ENCODE measurements at places on chromosomes 11 and 22.
A peak's percentile ranks its signal among the peaks of the same experiment; 100 is the strongest.

DNA sequence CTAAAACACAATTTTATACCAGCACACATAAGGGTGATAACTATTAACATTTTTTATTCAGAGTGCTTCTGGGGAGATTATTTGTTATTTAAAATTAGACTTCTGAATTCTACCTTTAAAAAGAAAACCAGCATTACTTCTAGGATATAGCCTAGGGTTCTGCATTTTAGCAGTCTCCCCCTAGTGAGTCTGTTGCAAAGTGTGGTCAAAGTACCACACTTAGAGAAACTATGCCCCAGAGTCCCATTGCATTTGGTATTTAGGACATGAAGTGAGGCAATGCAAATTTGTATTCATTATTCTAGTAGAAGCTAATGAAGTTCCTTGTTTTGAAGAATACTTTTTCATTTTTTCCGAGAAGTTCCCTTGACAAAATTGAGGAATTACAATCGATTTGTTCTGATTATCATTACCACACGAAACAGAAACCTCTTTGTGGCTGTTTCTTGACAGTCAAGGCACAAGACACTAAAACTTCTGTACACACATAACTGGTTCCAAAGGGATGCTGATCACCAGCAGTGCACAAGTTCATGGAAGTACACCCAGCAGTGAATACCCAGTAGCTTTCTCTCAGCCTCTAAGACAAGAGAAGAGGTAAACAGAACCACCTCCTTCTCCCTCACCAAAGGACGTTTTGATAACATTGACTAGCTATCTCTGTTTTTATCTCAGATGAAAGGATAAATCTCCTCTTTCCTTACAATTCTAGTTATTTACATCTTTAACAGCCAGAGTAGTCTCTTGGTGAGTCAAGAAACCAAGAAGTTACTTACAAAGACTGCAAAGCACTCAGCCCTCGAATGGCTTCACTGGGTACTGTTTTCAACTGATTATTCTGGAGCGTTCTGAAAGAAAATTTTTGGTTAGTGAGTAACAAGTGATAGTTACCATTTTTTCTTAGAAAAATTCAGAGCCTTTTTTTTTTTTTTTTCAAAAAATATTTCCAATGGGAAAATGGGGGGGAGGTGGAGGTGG lies 27.6 kb upstream of the CCDC34 start:
- no peak for DNase-seq

DNA sequence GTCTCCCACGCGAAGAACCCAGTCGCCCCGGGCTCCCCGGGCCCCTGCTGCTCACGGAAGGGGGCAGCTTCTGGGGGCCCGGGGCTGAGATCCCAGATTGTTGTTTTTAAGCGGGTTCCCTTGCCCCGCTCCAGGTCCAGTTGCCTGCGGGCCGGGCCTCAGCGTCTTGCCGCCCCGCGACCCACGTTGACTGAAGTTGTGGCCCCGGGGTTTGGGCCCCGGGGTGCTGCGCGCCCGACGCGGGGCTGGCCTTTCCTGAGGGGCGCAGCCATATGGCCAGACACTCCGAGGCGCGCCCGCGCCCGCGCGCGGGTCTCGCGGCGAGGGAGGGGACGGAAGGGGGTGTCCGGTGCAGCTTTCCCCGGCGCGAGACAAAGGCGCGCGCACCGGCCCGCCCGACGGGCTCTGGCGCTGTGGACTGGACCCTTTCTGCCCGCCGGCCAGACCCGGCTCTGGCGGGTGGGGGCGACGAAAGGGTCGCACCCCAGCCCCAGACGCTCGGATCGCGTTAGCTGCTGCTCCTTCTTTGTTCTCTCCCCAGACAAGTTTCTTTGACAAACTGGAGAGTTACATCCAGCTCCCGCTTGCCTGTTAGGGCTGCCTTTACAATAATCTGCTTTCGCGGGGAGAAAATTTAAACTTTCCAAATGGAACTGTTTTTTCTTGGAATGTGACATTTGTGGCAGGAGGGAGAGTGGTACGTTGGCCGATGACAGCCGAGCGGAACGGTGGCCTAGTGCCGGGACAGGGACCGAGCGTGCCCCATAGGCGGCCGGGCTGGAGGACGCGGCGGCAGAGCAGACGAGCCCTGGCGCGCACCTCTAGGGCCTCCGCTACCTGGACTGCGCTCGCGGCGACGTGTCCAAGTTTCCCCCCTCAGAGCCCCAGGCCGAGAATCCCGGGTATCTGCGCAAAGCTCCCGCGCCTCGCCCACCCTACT lies 716 bp downstream of the AMOTL1 start:
- no peak for DNase-seq

DNA sequence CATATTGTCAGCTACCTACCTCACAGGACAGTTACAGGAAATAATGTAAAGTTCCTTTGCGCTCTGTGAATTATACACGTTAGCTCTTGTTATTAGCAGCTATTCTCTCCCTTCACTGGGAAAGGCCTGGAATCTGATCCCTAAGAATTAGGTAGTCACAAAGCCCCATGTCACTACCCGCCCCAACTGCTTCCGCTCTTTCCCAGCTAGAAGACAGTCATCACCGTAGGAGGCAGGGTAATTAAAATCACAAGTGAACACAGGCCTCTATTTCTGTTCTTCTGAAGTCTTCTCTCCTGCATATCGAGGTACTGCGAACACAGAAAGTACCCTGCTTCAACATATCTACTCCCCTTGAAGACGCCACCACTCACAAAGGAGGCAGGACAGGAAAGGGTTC lies 12.6 kb upstream of the AHNAK start:
- DNase-seq: no peak

DNA sequence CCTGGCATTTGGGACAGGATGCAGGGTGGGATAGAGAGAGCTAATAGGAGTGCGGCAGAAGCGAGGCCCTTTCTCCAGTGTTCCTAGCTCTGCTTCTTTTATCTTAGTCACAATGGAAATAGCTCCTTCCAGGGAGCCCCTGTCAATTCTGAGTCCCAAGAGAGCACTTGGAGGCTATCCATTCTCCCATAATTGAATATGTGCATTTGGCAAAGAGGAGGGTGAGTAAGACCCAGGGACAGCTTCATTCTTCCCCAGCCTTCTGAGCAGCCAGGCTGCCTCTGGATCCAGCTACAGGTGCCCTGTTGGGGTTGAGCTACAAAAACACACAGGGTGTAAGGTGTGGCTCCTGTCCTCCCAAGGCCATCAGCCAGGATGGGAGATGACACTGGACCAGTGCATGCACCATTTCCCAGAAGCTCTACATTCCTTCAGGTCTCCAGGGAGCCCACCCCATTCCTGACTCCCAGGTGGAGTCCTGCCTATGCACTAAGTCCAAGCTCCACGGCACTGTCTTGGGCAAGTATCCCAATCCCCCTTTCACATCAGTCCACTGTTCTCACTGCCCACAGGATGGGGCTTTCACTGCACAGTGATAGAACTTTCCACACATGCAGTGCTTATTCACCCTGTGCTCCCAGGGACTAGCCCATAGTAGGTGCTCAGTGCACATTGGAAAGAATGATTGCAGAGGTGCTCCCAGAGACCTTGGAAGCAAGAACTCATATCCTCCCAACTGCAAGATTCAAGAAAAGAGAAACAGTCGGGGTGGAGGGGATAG lies 6.2 kb downstream of the MS4A10 start:
- no peak for DNase-seq

DNA sequence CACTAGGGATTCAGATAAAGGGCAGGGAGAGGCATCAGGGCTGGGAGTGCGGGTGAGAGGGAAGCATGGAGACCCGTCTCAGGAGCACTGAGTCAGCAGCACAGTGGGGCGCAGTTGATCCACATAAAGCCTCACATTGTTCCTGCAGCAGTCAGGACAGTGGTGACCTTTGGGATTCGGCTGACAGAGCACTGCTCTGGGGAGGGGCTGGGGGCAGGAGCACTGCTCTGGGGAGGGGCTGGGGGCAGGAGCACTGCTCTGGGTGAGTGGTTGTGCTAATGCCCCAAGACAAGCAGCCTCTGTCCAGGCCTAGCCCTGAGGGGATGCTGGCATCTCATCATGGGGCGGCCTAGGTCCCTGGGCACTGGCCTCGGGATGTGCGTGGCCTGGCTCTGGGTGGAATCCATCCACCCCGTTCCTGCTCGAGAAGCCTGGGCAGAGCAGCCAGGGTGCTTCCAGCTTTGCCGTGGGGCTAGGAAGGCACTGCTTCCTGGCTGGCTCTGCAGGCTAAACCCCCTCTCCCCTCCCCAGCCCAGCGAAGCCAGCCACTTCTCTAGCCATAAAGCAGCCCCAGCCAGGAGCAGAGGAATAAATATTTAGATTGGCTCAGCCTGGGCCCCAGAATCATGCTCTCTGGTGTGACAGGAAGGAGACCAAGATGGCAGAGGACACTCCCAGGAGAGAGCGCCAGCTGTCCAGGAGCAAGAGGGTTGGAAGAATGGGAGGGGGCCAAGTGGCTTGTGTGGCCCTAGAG lies 7.3 kb downstream of the OAF start:
- DNase-seq: no peak

DNA sequence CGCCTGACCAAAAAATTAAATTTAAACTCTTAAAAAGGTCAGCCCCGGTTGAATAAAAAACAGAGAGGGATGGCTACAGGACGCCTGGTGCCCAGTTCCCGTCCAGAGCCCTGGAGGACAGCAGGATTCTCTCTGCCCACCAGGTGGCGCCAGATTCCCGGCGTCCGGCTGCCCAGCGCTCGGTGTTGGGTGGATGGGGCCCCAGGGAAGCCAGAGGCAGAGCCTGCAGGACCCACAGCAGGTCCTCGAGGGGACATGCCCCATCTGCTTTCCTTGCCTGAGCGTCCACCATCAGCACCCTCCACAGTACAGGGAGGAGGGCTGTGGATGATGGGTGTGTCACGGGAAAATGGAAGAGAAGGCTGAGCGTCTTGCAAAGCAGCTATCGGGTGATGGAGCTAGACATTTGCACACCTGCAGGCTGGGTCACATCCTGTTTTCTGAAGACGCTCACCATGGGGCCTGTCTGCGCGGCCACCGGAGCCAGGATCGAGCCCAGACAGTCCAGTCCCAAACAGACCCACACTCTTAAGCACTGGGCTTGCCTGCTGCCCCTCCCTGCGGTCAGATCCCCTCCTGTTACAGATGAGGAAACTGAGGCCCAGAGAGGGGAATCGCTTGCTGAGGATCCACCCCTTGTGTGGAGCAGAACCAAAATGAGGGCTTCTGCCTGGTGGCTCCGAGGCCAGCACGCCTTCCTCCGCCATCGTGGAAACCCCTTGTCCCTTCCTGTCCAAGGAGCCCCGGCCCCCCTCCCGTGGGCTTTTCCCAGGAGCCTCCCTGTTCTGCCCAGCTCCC lies 18.5 kb upstream of the CBX7 start:
- peak; percentile 56 for DNase-seq

DNA sequence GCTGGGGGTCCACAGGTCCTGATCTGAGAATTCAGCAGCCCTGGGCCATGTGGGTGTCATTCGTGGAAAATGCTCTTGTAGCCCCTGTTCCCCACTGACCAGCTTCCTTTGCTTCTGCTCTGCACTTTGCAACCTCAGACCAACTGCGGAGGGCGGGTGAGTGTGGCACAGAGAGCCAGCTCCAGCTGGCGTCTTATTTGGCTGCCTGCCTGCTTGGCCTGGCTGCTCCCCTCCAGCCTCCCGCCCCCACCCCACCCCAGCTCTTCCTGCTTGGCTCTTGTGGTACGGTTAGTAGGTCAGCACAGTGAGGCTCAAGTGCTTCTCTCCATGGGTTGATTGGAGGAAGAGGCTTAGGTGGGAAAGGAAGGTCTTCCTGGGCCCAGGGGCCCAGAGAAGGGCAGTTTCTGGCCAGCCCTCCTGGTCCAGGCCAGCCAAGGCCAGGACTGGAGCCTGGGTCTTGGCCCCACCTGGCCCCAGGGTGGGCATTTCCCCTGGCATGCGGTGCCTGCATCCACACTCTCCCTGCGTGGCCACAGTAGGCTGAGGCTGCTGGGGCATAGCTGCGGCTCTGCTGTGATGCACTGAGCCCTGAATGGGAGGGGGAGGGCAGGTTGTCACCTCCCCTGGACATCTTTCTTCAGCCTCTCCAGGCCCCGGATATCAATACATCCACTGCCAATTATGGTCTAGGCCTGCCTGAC lies 26.5 kb downstream of the MYO7A start:
- no peak for DNase-seq

GRCh38 chr22:39301108-39301507 lies 18.3 kb downstream of the RPL3 start:
- DNase-seq: no peak

GRCh38 chr11:112564228-112564955 lies 303.7 kb upstream of the PLET1 start:
- no peak for DNase-seq

GRCh38 chr11:95904009-95904650 lies 19.8 kb downstream of the MTMR2 start:
- DNase-seq: no peak

DNA sequence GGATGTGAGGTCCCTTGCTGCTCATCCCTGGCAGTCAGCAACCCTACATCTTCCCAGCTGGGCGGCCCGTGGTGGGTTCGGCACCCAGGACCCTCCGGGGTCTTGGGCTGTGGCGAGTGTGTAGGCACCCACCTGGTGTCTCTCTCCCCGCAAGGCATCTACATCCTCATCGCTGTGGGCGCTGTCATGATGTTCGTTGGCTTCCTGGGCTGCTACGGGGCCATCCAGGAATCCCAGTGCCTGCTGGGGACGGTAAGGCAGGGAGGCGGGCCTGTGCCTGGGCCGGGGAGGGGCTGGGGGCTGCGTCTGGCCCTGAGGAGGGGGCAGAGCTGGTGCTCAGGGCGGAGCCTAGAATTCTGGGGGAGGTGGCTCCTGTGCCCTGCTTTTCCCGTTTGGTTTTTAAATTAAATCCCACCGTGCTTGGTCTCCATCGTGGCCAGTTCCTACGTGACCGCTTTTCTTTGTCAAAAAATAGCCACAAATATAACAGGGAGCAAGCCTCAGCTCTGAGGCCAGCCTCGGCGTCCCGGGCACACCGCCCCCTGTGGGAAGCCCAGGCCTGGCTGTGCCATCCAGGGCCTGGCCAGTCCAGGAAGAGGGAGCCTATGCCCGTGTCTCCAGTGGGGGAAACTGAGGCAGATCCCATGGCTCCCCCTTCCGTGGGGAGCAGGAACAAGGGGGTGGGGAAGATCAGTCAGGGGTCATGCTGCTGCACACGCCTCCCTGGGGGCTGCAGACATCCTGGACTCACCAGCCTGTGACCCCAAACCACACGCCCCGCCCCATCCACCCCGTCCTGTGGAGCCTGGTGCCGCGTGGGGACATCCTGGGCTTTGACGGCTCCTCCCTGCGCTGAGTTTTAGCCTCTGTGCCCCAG lies 6.4 kb upstream of the TSSC4 start:
- DNase-seq: no peak

- no peak for DNase-seq
Observed at GRCh38 chr11:86128914-86129313, 60.0 kb upstream of the PICALM start.

- no peak for DNase-seq
Observed at GRCh38 chr22:35349704-35350538, 31.0 kb upstream of the HMOX1 start.

GRCh38 chr11:33980897-33981296 lies 70.6 kb upstream of the CAPRIN1 start:
- DNase-seq: no peak

DNA sequence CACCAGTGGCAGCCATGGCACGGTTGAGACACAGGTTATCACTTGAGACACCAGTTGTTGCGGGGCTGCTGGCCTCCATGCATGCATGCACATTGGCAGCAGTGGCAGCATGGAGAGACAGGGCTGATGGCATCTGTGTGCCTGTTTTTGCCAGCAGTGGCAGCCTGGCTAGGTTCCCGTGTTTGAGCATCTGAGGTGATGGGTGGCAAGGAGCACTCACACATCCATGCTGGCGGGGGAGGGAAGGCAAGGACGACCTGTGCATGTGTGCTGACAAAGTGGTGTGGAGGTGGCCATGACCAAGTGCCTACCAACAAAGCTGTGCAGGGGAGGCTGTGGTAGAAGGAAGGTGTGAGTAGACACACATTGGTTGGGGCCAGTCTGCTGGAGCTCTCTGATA lies 133.5 kb downstream of the CNTN5 start:
- no peak for DNase-seq

All from NCI-H1930 (cell line).